Hippocampal formation (tissue), 2 donors: ENCODE measurements at places on chromosomes 2 and 18.

DNA sequence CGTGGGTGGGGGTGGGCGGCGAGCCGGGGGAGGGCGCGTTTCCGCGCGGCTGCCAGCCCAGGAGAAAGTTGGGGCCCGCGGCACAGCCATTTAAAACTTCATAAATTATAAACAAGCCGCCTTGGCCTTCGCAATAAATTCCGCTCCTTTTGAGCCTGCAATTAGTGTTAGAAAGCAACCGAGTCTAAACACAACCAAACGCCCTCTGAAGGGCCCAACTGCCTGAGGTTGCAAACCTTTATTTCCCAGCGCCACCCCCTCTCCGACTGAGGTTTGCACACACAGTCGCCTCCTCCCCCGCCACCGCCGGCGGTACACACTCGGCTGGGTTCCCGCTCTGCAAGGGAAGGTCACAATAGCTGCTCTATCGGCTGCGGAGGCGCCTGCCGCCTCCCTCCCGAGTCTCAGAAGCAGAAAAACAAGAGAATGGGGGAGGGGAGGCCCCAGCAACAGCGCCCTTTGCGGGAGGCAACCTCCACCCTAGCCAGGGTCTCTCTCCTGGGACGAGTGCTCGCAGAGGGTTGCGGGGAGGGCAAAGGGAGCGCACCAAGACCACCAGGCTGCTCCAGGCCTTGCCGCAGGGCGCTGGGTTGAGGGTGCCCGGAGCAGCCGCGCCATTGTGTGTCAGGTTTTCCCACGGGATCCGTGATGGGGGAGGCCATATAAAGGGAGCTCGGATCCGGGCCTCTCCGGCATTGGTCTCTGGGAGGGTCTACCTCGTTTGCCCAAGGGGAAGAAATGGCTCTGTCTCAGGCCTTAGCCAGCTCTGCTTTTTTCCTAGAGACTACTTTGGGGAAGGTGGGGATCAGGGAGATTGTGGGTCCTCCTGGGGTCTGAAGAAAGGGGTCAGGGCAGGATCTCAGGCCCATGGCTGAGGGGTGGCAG is 13.4 kb upstream of the HOXD1 start:
- peak; percentile 57 for DNase-seq

GRCh38 chr2:121804997-121805765 is 49.7 kb downstream of the TSN start:
- DNase-seq = no peak

DNA sequence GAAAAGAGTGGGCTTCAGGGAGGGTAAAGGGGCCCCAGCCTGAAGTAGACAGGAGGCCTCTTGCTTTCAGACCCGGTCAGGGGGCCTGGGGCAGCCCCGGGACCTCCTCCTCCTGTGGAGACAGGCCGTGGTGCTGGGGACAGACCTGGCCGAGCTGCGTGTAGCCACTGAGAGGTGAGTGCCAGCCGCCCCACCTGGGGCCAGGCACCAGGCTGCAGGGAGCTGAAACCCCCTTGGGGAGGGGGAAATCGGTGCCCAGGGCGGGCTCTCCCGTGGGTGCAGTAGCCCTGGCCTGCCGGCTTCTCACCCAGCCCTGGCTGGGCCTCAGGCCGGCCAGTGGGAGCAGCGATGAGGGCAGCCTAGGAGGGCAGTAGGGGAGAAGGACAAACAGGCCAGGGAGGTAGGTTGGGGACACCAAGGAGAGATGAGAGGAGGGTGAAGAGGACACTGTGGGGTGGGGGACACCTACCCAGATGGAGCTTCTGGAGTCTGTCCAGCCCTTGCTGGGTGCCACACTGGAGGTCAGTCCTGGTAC is 24.0 kb downstream of the CROCC2 start:
- no peak for DNase-seq

DNA sequence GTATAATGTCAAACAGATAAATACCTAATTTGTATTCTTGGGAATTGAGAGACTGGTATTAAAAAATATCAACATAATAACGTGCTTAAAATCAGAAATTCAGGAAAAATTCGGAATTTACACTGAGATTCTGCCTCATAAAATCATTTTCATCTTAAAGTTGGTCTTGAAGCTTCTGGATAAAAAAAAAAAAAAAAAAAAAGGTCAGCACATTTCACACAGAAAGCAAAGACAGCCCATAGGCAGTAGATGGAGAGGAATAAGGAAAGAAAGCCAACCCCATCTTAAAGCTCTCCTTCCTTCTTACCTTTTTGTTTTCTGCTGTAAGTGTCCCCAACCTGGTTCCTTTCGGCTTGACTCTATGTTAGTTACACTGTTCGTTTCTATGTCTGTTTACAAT is 41.5 kb upstream of the ALK start:
- DNase-seq = no peak

GRCh38 chr2:23298551-23298950 is 86.4 kb upstream of the KLHL29 start:
- no peak for DNase-seq

DNA sequence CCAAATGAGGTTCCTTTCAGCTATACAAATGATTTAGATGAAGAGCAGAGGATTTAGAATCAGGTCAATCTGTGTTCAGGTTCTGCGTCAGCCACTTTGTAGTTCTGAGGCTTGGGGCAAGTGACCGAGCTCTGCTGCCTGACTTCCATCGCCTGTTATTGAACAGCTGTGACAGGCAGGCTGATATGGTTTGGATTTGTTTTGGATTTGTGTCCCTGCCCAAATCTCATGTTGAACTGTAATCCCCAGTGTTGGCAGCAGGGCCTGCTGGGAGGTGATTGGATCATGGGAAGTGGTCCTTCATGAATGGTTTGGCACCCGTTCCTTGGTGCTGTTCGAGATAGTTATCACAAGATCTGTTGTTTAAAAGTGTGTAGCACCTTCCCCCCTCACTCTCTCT is 18.6 kb downstream of the TYMS start:
- no peak for DNase-seq

- no peak for DNase-seq
These were observed 631.5 kb downstream of the EPHA4 start for GRCh38 chr2:220940646-220941045.

GRCh38 chr2:195923889-195924288 is 144.7 kb downstream of the DNAH7 start:
- DNase-seq = no peak

DNA sequence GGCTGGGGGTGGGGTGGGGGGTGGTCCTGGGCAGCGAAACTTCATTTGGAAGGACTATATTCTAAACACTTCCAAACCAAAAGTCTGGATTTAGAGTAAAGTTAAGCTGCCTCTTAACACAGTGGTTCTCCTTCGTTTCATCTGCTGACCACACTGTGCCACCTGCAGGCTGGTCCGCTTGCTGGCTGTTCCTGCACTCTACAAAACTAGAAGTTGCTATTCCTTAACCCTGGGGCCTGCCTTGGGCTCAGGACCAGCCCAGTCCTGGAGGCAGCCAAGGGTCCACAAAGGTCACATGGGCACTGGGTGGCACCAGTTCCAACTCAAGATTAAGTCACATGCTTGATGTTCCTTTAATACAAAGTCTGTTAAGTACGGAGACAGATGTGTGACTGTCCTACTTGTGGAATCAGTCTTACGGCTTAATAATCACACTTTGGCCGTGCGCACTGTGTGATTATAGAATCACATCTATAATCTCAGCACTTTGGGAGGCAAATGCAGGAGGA is 195.4 kb downstream of the FAM210A start:
- peak; percentile 74 for DNase-seq

GRCh38 chr2:215850380-215850779 is 163.0 kb downstream of the MREG start:
- no peak for DNase-seq

DNA sequence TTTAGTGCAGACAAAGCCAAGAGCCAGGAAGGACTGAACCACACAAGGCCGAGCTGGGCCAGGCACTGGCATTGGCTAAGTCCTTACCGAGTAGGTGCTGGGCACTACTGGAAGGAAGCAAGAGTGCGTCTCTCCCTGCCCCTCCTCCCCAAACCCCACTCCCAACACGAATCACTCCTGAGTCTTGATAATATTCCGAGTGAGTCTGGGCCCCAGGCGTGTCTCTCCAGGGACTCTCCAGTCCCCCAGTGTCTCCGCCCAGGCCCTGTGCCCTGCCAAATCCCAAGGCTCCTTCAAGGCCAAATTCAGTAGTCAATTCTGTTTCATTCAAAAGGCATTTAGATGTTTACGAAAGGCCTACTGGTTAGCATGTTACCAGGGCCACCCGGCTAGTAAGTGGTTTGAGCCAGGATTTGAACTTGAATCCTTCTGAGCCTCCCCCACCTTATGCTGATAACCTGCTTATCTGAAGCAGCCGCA is 82.8 kb downstream of the GLI2 start:
- no peak for DNase-seq

DNA sequence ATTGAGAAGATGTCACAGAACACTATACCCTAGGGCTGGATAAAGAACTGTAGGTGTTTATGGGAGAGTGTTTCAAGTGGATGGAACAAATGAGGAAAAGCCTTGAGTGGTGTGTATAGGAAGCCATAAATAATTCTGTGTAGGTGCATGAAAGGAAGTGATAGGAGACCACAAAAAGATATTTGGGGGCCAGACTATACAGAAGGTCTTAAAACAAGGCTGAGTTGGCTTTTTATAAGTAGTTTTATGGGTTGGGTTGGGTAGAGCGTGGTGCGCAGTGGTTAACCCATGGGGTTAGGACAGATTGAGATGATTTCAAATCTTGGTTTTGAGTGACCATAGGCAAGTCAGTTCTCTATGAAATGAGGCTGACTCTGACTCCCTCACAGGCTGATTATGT is 110.5 kb downstream of the PKP4 start:
- DNase-seq = no peak

DNA sequence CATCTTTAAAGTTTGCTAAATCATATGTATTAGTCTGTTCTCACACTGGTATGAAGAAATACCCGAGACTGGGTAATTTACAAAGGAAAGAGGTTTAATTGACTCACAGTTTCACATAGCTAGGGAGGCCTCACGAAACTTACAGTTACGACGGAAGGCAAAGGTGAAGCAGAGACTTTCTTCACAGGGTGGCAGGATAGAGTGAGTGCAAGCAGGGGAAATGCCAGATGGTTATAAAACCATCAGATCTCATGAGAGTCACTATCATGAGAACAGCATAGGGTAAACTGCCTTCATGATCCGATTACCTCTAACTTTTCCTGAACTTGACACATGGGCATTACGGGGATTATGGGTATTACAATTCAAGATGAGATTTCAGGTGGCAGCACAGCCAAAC is 1075.2 kb upstream of the NRXN1 start:
- DNase-seq = no peak

DNA sequence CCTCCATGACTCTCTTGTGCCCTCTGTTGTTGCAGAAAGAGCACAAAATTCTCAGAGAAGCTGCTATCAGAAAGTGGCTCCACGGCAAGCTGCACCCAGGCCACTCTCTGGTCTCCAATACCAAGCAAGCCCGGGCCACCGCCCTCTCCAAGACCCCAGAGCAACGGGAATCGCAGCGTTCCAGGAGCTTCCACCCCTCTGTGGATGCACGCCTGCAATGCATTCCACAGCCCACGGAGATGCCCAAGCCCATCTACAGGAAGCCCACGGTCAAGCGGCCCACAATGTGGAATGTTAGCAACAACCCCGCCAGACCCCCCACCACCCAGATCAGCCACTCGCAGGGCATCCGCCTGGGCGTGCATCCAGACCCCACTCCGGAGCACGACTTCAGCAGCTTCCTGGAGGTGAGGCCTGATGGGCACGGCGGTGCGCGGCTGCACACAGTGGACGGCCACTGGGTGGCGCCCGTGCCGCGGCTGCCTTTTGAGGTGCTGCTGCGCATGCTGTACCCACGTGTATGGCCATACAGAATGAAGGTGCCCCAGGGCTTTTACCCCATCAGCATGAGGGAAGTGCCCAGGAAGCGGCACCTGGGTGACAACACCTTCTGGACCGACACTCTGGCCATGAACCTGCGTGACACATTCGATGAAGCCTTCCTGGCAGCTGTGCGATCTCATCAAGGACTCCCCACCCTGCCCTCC is 6.3 kb downstream of the ANKRD53 start:
- DNase-seq = no peak

GRCh38 chr2:64982932-64983331 is 6.3 kb upstream of the SLC1A4 start:
- DNase-seq = no peak
